ENCODE measurements at places on chromosomes 3 and 15.

DNA sequence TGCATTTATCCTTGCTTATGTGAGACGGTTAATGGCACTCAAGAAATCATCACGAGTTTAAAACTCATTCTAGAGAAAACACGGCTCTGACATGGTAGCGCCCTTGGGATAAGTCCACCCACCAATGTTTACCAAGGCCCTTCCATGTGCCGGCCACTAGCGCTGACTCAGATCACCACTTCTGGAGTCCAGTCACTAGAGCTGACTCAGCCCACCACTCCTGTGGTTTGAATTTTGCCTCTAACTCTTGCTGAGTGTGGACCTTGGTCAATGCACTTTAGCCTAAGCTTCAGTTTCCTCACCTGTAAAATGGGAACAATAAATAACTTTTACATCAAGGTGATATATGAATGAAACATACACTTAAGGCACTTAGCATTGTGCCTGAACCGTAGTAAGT lies 358.4 kb upstream of the PROK2 start:
- no peak for DNase-seq

GRCh38 chr3:58994746-58995330 lies 55.0 kb downstream of the CFAP20DC start:
- DNase-seq, result no peak

DNA sequence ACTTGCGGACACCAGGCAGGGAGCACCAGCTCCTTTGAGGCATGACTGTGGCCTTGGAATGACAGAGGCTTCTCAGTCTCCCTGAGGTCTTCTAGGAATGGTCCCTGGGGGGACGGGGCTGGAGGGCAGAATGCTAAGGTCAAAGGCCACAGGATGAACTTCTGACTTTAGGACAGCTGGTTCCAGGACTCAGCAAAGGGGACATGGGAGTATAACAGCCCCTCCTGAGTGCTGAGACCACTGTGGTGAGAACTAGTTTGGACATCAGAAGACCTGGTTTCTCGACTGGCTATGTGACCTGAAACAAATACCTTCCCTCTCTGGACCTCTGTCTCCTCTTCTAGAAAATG lies 17.8 kb downstream of the ITGA11 start:
- DNase-seq, result no peak

GRCh38 chr15:100760357-100760903 lies 119.2 kb upstream of the ALDH1A3 start:
- DNase-seq, result no peak

DNA sequence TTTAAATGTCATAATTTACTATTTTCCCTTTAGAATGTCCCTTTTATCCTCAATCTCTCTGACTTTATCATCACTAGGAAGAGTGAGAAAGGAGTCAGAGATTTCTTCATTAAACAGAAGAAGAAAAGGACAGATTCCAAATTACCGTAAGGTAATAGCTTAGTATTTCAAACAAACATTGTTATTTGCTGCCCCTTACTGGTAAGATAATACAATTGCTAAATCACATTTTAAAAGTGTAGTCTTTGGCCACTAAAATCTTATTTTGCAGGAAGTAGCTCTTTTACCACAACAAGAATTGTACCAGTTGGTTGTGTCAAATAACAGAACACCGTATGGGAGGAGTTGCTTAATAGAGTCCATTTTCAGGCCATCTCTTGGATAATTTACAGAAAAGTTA lies 53.7 kb downstream of the CGGBP1 start:
- no peak for DNase-seq

- no peak for DNase-seq
Measured at GRCh38 chr3:20028905-20029331, 11.3 kb upstream of the KAT2B start.

- DNase-seq, result no peak
Measured at GRCh38 chr3:44867421-44868111, 5.9 kb downstream of the TMEM42 start.

DNA sequence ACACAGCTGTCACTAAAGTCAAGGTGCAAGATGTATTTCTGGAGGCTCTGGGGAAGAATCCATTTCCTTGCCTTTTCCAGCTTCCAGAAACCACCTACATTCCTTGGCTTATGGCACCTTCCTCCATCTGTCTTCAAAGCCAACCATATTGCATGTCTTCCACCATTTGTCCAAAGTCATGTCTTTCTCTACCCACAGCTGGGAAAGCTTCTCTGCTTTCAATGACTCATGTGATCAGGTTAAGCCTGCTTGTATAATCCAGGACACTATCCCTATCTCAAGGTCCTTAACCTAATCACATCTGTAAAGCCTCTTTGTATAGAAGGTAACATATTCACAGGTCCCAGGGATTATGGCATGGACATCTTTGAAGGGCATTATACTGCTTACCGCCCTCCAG lies 14.2 kb downstream of the ARHGAP31 start:
- no peak for DNase-seq

DNA sequence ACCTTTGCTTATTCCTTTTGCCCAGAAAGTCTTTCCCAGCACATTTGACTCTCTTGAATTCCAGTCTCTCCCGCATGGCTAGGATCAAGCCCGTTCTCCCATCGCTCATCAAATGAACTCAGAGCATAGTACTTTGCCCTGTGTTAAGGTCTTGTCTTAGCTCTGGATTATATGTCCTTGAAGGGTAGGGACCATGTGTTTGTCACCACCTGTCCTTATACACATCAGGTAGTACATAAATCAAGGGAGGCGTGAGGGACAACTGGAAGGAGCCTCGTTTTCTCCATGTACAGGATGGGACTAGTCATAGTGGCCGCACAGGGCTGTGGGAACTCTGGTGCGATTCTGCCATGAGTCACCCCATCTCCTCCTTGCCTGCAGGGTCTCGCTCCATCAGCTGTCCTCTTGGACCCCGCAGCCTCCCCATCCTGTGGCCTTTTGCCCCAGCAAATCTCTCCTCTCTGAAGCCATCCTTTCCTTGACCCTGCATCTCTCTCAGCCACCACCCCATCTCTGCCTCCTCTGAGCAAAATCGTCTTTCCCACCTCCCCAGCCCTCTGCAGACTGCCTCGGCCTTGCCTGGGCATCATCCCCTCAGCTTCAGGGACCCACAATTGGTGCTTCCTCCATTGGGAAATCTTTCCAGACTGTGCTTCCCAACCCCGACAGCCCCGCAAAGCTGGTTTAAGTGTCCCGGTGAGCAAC lies 33.4 kb upstream of the RAB6B start:
- no peak for DNase-seq

GRCh38 chr3:73729969-73730440 lies 105.3 kb upstream of the PDZRN3 start:
- no peak for DNase-seq

DNA sequence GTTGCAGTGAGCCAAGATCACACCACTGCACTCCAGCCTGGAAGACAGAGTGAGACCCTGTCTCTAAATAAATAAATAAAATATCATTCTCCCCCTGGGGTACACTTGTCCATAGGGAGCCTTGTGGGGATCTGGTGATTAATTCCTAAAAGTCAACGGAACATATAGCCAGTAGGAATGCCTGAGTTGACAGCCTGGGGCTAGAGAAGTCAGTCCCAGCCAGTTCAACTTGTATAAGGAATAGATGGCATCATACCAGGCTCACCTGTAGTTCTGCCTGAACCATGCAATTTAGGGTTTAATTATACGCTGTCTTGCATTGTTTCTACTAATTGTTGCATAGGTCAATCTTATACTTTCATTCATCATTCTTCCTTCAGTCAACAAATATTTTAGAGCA lies 5.9 kb upstream of the BOC start:
- DNase-seq, result no peak

DNA sequence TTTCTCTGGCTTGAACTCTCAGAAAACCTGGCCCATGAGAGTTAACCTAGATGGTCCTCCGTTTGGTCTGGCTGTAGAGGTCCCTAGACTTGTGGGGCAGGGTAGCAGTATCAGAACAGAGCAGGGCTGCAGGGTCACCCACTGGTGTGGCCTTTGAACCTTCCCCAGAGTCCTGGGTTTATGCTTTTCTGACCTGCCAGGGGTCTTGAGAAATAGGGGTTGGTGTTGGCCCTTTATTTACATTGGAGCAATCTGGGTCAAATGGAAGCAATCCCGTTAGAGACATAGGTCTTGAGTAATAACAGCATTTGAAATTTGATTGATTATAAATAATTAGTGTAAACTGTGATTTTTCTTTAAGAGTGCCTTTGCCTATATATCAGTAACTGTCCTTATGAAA lies 23.8 kb downstream of the DLEC1 start:
- DNase-seq, result no peak

GRCh38 chr3:29890801-29891200 lies 609.9 kb downstream of the RBMS3 start:
- no peak for DNase-seq

DNA sequence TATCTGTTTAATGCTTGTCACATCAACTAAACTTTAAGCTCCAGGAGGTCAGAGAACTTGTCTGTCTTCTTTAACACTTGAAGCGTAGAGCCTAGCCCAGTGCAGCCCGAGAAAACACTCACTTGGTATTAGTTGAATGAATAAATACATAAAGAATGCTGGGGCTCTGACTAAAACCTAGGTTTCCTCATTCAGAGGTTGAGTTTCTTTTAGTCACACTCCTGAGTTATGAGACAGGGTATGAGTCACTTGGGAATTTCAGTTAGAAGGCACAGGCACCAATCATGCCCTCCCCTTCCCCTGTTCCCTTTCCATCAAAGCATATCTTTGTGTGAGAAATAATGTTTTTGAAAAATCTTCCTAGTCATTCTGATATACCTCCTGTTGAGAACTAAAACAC lies 589.8 kb upstream of the DPPA4 start:
- DNase-seq, result no peak

GRCh38 chr3:172846103-172846561 lies 95.6 kb downstream of the ECT2 start:
- peak; percentile 46 for DNase-seq

GRCh38 chr15:69723404-69724096 lies 270.9 kb downstream of the RPLP1 start:
- no peak for DNase-seq

GRCh38 chr15:69511015-69511414 lies 58.4 kb downstream of the RPLP1 start:
- DNase-seq, result no peak

- no peak for DNase-seq
Measured at GRCh38 chr3:14455571-14456317, 53.3 kb downstream of the SLC6A6 start.

GRCh38 chr15:95853350-95853749 lies 477.1 kb upstream of the NR2F2 start:
- DNase-seq, result no peak

GRCh38 chr3:50971487-50971924 lies 296.8 kb downstream of the DOCK3 start:
- peak; percentile 23 for DNase-seq

DNA sequence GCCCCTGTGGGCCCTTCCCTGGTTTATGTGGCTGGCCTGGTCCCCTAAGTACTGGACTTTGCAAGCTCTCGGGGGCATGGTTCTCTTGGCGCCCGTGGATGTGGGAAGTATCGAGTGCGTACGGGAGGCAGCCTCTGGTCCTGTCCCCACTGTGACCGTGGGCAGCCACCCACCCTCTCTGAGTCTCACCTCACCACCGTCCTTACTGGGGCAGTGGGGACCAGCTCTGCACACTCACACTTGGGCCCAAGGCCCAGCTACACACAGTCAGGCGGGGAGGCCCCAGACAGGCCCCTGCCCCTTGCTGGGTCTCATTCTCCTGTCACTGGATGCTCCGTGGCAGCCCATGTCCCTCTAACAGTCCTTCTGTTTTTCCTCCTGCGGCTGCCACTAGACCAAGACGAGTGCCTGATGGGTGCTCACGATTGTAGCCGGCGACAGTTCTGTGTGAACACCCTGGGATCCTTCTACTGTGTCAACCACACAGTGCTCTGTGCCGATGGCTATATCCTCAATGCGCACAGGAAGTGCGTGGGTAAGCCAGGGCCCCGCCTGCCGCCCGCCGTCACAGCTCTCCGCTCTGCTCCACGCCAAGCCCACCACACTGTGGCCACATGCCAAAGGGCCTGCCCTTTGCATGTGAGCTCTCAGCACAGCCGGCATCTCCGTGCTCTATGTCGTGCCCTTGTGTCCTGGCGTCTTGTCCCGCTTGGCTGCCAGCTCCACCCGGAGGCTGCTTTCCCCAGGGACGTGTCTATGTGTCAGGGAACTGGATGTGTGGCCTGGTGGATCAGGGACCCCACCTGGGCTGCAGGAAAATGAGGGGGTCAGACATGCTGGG lies 72.7 kb downstream of the FBLN2 start:
- DNase-seq, result no peak

DNA sequence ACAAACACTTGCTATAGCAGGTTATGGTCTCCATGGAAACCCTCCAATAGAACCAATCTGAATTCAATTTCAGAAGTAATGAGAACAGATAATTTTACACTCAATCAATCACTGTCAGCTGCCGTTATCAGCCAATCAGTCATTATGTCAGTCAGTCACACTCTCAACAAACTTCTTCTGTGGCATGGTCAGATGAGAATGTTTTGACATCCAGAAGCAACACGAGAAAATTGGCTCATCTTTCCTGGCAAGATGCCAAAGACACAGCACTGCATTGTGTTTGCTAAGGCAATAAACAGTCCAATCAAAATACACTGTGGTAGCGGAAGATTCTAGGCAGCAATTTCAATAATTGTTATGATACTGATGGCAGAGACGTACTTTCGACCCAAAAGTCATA lies 190.7 kb downstream of the RORA start:
- no peak for DNase-seq

DNA sequence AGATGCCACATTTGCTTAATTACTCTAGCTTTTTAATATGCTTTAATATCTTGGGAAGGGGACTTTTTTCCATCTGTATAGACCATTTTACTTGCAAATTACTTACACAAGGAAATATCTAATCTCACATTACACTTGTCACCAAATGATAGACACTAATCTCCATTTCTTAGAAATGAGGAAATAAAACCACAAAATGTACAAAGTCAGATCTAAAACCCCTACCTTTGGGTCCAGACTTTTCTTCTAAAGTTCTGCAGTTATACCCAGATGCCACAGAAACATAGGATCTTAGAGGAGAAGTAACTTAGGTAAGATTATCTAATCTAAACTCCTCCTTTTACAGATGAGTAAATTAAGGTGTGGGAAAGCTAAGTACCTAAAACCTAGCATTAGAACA lies 44.3 kb downstream of the CD200R1L start:
- DNase-seq, result no peak

DNA sequence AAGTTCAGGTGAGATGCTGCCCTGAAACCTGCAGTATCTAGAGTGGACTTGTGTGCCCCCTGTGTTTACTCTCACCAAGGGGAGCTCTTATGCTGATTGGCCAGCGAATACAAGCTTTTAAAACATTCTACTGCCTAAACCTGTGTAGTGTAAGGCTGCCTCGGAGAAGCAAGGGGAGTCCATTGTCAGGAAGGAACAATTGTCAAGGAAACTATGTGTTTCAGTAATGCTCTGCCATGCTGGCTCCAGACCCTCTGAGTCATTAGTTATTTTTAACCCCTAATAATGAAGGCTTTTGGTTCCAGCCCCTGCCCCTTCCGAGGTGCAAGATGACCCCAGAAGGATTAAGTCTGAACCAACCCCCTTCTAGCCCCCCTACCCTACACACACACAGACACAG lies 66.1 kb upstream of the CHMP2B start:
- no peak for DNase-seq

GRCh38 chr3:188964957-188965356 lies 206.8 kb upstream of the TPRG1 start:
- DNase-seq, result no peak

GRCh38 chr3:65265942-65266590 lies 578.3 kb upstream of the ADAMTS9 start:
- no peak for DNase-seq

- DNase-seq, result no peak
Measured at GRCh38 chr3:5305684-5305989, 118.1 kb downstream of the EDEM1 start.

All from GF-D8 (cell line).